Adrenal gland (tissue), 19 donors: ENCODE measurements at places on chromosomes 5 and 9.

GRCh38 chr5:19462019-19462418 is 526.0 kb downstream of the CDH18 start:
- no peak for DNase-seq

DNA sequence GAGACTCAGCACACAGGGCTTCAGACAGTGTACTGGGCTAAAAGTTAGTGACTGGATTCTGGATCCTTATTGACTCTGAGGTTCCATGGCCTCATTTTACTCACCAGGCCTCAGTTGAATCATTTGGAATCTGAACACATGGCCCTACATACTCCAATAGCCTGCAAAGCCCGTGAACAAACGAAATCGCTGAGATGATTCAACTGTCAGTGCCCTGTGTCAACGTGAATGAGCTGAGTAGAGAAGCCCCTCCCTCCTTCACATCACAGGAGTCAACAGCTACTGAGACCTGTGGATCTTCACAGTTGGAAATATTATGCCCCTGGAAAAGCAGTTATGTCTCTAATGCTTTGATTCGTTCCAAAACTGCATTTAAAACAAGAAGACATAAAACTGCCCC is 429.3 kb downstream of the GADD45G start:
- no peak for DNase-seq

GRCh38 chr5:55232271-55232984 is 980 bp downstream of the CCNO start:
- no peak for DNase-seq

DNA sequence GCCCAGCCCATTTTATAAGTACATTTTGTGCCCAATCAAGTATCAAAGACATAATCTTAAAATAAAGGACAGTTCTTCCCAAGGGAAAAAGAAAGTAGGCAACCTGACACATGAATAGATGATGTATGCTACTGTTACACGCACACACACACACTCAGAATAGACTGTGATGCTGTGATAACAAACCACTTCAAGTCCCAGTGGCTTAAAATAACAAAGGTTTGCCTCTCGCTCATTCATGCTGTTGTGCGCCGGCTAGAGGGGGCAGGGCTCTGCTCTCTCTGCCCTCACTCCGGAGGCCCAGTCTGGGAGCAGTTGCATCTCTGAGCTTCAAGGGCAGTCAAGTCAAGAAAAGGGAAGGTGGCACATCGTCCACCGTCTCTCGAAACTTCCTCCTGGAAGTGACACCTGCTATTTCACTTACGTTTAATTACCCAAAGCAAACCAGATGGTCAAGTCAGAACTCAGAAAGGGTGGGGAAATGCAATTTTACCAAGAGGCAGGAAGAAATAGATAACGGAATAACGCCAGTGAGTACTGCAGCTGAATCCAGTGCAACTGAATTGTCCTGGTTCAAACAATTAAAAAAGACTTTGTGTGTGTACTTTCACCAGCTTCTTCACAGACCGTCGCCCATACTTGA is 43.3 kb downstream of the ANKRD33B start:
- no peak for DNase-seq

GRCh38 chr9:27528886-27529315 is 713 bp downstream of the MOB3B start:
- DNase-seq, result peak; percentile 64

DNA sequence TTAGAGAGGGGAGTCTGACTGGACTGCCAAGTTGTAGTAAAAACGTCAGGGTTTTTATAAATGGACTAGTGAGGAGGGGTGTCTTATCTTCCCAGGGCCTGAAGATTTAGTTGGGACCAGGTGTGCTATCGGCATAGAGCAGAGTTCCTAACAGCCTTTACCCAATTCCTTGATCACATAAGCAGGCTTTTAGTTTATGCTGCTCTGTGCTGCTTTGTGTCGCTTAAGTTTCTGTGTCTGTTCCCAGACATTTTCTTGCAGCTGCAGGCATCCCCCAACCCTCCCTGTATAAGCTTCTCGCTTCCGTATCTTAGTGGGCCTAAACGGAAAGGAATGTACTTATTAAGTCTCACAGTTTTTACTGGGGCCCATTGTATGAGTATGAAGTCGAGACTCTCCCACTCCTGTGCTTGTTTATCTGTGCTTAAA is 2.6 kb upstream of the SMC5 start:
- DNase-seq, result no peak

DNA sequence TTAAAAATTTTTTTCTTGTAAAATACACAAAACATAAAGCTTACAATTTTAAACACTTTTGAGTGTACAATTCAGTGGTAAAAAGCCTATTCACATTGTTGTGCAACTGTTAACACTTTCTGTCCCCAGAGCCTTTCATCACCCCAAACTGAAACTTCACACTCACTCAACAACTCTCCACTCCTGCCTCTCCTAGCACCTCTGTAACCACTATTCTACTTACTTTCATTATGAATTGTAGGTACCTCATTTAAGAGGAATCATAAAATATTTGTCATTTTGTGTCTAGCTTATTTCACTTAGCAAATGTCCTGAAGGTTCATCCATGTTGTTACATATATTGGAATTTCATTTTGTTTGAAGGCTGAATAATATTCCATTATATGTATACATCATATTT is 4.3 kb upstream of the ZNF510 start:
- no peak for DNase-seq

- no peak for DNase-seq
Measured at GRCh38 chr5:26761446-26761845, 276.9 kb downstream of the CDH9 start.

DNA sequence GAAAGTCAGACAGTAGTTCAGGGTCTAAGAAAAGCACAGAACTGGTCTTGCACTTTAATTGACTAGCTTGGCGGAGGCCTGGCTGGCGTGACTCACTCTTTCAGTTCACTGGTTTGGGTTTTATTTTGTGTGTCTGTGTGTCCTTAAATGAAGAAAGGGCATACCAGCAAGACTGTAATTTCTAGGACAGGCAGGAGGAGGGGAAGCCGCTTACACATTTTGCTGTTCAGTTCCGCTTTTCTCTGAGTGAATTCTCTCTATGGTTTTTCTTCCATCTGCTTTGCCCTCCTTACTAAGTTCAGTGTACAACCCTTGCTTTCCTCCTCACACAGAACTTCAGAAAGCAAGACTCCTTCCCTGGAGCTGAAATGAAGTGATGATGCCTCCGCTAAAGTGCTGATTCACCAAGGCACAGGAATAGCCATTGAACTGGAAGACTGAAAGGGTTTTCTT is 150.8 kb downstream of the MEF2C start:
- peak; percentile 83 for DNase-seq

GRCh38 chr9:130997925-130998596 is 10.9 kb upstream of the LAMC3 start:
- DNase-seq, result peak; percentile 78

- no peak for DNase-seq
Measured at GRCh38 chr5:91420879-91421278, 37.8 kb upstream of the ARRDC3 start.

DNA sequence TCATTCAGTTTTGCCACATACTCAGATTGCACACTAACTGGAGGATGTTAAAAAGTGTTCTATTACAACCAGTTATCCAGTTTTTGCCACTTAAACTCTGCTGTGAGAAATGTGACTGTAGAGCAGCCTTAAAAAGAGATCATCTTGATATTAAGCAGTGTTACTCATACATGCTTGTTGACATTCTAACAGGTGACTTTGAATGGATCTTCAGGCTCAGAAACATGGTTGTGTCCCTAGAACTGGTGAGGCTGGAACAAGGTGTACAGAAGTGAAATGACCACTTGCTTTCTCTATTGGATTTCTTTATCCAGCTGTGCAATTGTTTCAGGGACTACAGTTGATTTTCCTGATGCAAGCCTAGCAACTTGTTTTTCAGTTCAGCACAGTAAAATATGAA is 166.1 kb upstream of the CCDC152 start:
- DNase-seq, result no peak
